ENCODE measurements at places on chromosomes 6 and 20.

DNA sequence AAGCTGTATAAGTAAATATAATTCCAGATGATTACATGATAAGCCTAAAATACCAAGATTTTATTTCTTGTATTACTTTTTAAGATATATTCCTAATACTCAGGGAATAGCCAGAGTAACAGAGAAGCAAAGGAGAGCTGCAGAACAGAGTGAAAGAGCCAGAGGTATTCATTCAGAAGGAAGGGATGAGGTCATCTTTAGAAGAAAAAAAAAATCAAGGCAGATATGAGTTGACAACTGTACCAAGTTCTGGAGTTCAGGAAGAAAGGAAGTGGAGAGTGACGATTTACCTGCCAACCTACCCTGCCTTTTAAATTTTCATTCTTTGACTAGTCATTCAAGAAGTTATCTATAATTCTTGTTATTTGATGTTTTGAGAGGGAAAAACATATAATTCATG lies 28.8 kb upstream of the NHSL1 start:
- DNase-seq, result no peak

GRCh38 chr20:20273286-20273685 lies 94.6 kb upstream of the INSM1 start:
- no peak for DNase-seq

GRCh38 chr6:159169193-159169555 lies at the start of gene FNDC1:
Gene FNDC1, plus strand, starts transcription at chr6:159169400. Its CDS starts 197 bp downstream, at chr6:159169597.
- no peak for DNase-seq

DNA sequence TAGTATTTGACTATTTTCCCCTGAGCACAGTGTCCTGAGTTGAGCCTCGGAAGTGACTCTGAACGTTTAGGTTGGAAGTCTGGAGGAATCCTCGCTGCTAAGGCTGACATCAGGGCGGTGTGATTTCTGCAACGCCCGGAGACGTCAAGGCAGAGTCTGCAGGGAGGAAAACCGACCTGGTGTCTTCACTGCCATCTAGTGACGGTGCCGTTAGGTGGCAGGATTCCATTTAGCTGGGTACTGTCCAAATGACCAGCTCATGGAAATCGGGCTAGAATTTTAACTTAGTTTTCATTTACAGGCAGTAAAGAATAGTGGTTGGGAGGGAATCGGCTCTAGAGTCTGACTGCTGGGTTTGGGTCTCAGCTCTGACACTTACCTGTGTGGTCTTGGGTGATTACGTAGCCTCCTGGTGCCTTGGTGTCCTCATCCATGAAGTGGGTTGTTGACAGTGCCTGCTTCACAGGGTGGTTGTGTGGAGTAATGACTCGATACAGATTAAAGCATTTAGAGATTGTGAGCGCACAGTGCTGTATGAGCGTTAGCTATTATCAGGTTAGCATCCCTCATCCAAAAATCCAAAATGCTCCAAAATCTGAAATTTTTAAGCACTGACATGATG lies 35.0 kb downstream of the FOXF2 start:
- peak; percentile 23 for DNase-seq

- no peak for DNase-seq
Observed at GRCh38 chr6:169998457-169998856, 247.0 kb downstream of the ERMARD start.

GRCh38 chr6:145904391-145904790 lies 59.8 kb downstream of the SHPRH start:
- DNase-seq, result no peak

- DNase-seq, result peak; percentile 75
Observed at GRCh38 chr6:157221049-157221816, 102.1 kb downstream of the TMEM242 start.

DNA sequence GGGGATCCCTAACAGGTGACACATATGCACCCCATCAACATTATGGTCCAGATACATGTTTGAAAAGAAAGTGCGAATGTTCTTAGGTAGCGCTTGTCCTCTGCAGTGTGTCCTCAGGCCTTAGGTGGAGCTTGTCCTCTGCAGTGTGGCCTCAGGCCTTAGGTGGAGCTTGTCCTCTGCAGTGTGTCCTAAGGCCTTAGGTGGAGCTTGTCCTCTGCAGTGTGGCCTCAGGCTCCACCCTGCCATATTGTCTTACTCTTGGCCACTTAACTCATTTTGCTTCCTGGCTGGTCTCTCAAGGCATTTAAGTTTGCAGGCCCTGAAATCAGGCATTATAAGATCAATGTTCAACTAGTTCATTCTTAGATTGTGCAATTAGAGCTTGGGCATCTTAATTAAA lies 74.7 kb upstream of the SCP2D1 start:
- DNase-seq, result no peak

- no peak for DNase-seq
Observed at GRCh38 chr20:38271608-38272120, 11.1 kb upstream of the KIAA1755 start.

GRCh38 chr6:66289889-66290288 lies 582.9 kb upstream of the EYS start:
- DNase-seq, result no peak

GRCh38 chr6:167574431-167575151 lies 249.7 kb downstream of the TTLL2 start:
- DNase-seq, result no peak

- no peak for DNase-seq
Observed at GRCh38 chr6:155273431-155273830, 9.6 kb downstream of the CLDN20 start.

DNA sequence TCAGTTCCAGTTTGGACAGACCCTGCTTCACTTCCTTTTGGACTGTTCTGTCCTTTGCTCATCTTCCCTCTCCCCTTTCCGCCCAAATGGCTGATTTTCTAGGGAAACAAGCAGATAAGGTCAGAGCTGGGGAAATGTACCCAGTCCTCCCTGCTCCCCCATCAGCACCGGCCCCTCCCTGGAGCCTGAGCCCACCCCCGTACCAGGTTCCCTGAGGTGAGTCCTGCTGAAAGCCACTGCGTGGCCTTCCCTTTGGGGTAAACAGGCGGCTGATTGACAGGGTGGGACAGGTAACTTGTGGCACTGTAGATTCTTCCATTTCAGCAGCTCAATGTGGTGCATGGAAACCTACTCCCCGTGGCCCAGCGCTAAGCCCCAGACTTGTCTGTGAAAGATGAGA lies 70.5 kb downstream of the NPEPL1 start:
- DNase-seq, result no peak

- peak; percentile 72 for DNase-seq
Observed at GRCh38 chr6:27545271-27546046, 72.6 kb upstream of the ZNF184 start.

GRCh38 chr6:6417475-6417874 lies 97.0 kb upstream of the F13A1 start:
- no peak for DNase-seq

DNA sequence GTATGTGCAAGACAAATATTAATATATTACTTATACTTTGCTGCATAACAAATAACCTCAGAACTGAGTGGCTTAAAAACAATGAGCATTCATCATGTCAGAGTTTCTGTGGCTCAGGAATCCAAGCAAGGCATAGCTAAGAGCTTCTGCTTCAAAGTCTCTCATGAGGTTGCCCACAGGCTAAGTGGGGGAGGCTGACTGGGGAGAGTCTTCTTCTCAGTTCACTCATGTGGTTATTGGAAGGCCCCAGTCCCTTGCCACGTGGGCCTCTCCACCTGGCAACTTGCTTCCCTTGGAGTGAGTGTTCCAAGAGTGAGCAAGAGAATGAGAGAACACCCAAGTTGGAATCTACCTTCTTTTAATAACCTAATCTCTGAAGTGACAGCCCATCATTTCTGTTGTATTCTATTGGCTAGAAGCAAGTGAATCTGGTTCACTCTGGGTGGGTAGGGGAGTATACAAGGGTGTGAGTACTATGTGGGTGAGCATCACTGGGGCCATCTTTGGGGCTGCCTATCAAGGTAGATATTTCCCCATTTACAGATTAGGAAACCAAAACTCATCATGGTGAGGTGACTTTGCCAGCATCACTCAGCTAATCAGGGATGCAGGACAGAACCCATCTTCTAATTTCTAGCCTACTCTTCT lies 36.0 kb downstream of the DNAH8 start:
- peak; percentile 15 for DNase-seq

- no peak for DNase-seq
Observed at GRCh38 chr6:104522533-104522932, 337.2 kb downstream of the HACE1 start.

GRCh38 chr6:86765211-86765610 lies 172.1 kb upstream of the HTR1E start:
- no peak for DNase-seq

GRCh38 chr6:141624301-141624700 lies 508.4 kb upstream of the GJE1 start:
- DNase-seq, result no peak

- DNase-seq, result no peak
Observed at GRCh38 chr6:161445021-161445799, 171.3 kb upstream of the AGPAT4 start.

- DNase-seq, result no peak
Observed at GRCh38 chr6:31529329-31530150, 778 bp downstream of the MCCD1 start.

DNA sequence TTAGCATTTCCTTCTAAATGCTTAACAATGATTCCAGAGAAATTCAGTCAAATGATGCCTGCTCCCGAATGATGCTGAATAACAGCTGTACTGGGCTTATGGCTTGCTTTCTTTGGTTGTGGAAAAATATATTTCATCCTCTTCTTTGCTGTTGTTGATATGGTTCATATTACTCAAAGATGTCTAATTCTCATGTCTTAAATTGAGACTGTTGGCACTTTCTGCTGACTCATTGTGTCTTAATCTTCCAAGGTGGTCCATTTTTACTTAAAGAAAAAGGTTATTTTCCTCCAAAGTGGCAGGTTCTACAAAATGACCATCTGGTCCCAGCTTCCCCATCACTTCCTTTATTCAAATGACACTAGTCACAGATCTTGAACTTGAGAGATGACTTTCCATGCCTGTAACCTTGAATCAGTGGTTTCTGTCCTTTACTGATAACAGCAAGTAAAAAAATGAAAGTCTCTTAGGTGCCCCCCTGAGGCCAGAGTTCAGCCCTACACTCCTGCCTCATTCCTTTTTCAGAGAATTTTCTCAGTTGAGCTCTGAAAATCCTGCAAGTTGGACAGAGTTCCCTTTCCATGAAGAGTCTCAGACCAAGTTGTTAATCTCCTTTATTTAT lies 6.9 kb downstream of the SNAP25 start:
- DNase-seq, result no peak

GRCh38 chr6:17959302-17959701 lies 28.1 kb downstream of the KIF13A start:
- no peak for DNase-seq
